ENCODE measurements at places on chromosomes 12 and 14. TPM values are rescaled to one million over a fixed set of nuclear protein-coding genes. Genes with fewer than 3 reads are reported as not detected.
A peak's percentile ranks its signal among the peaks of the same experiment; 100 is the strongest.

DNA sequence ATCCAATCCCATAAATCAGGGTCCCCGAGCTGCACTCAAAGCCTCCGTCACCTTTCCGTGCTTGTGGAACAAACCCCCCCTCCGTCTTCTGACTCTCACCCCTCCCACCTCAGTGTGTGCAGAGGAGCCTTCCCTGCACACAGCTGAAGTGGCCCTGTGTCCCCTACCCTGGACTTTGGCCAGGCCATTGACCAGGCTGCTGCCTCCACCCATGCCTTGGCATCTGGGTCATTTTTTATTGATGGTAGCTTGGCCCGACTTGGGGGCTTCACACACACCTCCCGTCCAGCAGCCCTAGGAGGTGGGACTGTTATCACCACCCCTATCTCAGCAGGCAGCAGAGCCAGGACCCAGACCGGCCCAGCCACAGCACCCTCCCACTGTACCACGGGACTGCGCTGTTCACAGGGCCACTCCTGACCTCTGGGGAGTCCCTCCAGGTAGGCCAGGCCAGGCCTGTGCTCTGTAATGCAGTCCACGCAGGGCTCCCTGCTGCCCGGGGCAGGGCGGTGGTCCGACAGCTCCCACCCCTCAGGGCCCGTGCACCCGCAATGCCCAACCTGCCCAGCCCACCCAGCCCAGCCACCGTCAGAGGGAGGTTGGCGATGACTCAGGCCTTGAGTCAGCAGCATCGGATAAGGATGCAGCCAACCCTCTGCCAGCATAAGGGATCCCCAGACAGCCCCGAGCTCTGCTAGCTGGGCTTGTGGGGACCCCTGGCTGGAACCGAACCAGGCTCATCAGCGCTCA lies 9.2 kb upstream of the INF2 start:
- DNase-seq, result peak; percentile 77

GRCh38 chr14:53214384-53214783 lies 61.3 kb upstream of the DDHD1 start:
- DNase-seq, result no peak

GRCh38 chr14:104400355-104400754 lies 179.2 kb upstream of the C14orf180 start:
- DNase-seq, result no peak

DNA sequence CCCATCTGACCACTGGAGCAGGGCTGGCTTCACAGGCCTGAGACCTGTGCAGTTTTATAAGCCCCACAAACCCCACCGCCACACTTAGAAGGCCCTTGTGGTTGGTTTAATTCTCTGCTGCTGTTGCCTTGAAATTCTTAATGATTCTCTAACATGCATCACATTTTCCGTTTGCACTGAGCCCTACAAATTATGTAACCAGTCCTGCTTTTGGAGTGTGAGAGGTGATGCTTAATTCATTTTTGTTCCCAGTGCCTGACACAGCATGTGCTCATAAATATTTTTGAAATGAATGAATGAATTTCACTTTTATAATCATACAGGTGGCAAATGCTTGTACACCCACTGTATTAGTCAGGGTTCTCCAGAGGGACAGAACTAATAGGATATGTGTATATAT lies 52.8 kb upstream of the PLXNC1 start:
- no peak for DNase-seq

DNA sequence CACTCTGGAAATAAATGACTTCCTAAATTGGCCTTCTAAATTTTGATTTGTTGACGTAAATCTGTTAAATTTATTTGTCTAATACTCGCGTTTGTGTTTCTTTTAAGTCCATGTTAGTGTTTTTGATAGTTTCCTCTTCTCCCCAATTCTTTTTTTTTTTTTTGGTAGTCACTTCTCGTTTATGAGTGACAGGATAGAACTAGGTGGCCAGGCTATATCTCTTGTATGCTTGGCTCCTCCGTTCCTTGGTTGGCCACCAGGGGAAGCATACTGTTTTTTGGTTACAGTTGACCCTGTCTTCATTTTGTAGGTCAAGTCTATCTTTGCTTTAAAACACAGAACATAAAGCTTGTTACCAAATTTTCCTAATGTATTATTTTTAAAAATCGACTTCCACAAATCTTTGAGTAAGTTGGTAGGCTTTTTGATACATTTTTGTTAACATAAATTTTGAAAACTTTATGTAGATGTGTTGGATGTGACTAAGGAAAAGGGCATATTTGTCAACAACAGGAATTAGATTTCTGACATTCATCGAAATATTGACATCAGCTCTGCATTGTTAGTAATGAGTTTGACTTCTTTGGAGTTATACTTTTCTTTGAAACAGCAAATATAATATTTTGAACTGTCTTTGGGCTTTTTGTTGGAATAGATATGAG lies 2.2 kb downstream of the RCOR1 start:
- peak; percentile 87 for DNase-seq

GRCh38 chr12:13961971-13962370 lies 19.4 kb downstream of the GRIN2B start:
- no peak for DNase-seq

The KRT86 gene
- 0.09 TPM for polyA plus RNA-seq

- DNase-seq, result no peak
These were observed 157.5 kb downstream of the PLCZ1 start for GRCh38 chr12:18580291-18580690.

The REP15 gene
- polyA plus RNA-seq, result 1.1 TPM

GRCh38 chr12:127273626-127274025 lies 993.3 kb upstream of the TMEM132C start:
- DNase-seq, result no peak

The CLEC7A gene
- 7.7 TPM for polyA plus RNA-seq

- DNase-seq, result no peak
These were observed 439.3 kb upstream of the PRICKLE1 start for GRCh38 chr12:43028826-43029225.

- DNase-seq, result no peak
These were observed 33.5 kb downstream of the NIN start for GRCh38 chr14:50797250-50798047.

- DNase-seq, result no peak
These were observed 47.1 kb downstream of the SEC23A start for GRCh38 chr14:39055786-39056474.

GRCh38 chr12:19572920-19573558 lies 133.7 kb downstream of the AEBP2 start:
- no peak for DNase-seq

- no peak for DNase-seq
These were observed 10.2 kb downstream of the ERG28 start for GRCh38 chr14:75650253-75651058.

The LRRC43 gene
- 0.13 TPM for polyA plus RNA-seq

- DNase-seq, result no peak
These were observed 77.2 kb downstream of the PPP1R12A start for GRCh38 chr12:79857675-79858074.

The C12orf54 gene
- polyA plus RNA-seq, result 0.61 TPM

DNA sequence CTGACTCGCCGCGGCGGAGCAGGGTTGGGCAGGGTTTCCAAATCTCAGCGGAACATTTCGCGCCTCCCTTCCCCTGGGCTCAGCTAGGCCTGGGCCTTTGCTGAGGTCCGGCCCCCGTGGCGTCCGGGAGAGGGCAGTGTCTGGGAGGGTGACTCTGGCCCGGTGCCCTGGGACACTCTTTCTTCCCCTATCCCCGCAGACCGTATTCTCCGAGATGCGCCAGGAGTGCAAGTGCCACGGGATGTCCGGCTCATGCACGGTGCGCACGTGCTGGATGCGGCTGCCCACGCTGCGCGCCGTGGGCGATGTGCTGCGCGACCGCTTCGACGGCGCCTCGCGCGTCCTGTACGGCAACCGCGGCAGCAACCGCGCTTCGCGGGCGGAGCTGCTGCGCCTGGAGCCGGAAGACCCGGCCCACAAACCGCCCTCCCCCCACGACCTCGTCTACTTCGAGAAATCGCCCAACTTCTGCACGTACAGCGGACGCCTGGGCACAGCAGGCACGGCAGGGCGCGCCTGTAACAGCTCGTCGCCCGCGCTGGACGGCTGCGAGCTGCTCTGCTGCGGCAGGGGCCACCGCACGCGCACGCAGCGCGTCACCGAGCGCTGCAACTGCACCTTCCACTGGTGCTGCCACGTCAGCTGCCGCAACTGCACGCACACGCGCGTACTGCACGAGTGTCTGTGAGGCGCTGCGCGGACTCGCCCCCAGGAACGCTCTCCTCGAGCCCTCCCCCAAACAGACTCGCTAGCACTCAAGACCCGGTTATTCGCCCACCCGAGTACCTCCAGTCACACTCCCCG lies 3.0 kb downstream of the WNT1 start:
- DNase-seq, result no peak

- DNase-seq, result no peak
These were observed 8.0 kb upstream of the NANOGNB start for GRCh38 chr12:7756993-7757392.

DNA sequence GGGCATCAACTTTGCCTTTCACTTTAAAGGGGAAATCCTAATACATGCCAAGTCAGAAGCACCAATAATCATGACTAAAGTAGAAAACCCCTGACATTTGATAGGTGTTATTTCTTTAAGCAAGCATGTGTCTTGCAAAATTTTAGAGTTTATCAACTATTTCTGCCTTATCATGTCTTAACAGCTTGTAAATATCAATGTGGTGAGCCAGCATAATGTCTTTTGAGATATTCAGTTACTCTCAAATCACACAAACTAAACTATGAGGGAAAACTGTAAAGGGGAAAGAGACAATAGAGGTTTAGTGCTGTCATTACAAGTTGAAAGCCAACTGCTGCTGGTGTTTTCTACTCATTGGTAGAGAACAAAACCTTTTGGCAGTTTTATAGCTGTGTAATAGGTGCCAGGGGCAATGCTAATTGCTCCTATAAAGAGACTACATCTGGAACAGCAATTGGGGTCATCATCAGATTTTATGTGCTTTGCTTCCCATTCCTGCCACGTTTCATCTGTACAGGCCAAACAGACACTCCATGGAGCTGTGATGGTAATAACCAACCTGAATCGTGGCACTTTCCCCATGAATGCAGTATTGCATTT lies 1027.4 kb downstream of the FSCB start:
- no peak for DNase-seq

- DNase-seq, result no peak
These were observed 505.0 kb downstream of the SLC16A7 start for GRCh38 chr12:60100852-60101251.

The ACSS3 gene
- polyA plus RNA-seq, result 1.4 TPM

GRCh38 chr14:35332517-35333263 lies 40.5 kb downstream of the PSMA6 start:
- DNase-seq, result no peak

DNA sequence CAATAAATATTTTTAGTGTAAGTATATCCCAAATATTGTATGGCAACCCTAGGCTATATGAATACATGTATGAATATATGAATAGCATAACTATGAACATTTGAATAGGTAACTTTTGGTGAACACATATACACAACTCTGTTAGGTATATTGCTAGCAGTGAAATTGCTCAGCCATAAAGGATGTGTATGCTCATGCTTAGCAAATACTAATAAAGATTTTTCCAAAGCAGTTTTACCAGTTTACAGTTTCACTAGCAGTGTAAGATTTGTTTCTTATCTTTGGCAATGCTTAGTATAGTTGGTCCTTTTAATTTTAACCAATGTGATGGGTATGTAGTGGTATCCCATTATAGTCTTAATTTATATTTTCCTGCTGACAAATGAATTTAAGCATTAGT lies 5.3 kb upstream of the DAAM1 start:
- no peak for DNase-seq

- no peak for DNase-seq
These were observed 45.5 kb upstream of the FAR2 start for GRCh38 chr12:29103539-29103974.

- DNase-seq, result no peak
These were observed 117.4 kb downstream of the ADAMTS20 start for GRCh38 chr12:43434614-43435013.

Data from spleen (tissue), 13 donors.